ENCODE measurements at places on chromosomes 1 and 21. TPM values are rescaled to one million over a fixed set of nuclear protein-coding genes. Genes with fewer than 3 reads are reported as not detected.

Gene SLFNL1
- total RNA-seq: 0.02 TPM

Gene CBR1
- total RNA-seq: 169 TPM

Gene LCE3E
- 0.12 TPM for total RNA-seq

Gene SMIM11
- 18.0 TPM for total RNA-seq

Gene CR2
- not detected for total RNA-seq

Gene DISP3
- total RNA-seq: 0.48 TPM

Gene SLC2A5
- total RNA-seq: 0.77 TPM

Gene DCST2
- total RNA-seq: 1.2 TPM

Gene DCLRE1B
- 8.3 TPM for total RNA-seq

Gene MAB21L3
- not detected for total RNA-seq

Gene INAVA
- total RNA-seq: 53.3 TPM

Gene VANGL1
- 16.3 TPM for total RNA-seq

Gene CFHR3
- total RNA-seq: 0.15 TPM

Gene FCGR1A
- total RNA-seq: not detected

Gene KRTAP22-2
- not detected for total RNA-seq

Gene SELENBP1
- total RNA-seq: 7.7 TPM

Gene OR10J4
- not detected for total RNA-seq

Gene NOS1AP
- total RNA-seq: 0.53 TPM

Gene S100A12
- total RNA-seq: not detected

Gene MEGF6
- 6.3 TPM for total RNA-seq

Gene RGS16
- total RNA-seq: 0.16 TPM

Gene NTMT2
- not detected for total RNA-seq

Gene RORC
- 0.05 TPM for total RNA-seq

Gene JAM2
- not detected for total RNA-seq

Gene S100A14
- 0.23 TPM for total RNA-seq

Gene CRYBG2
- total RNA-seq: 1.6 TPM

Gene PLA2G5
- not detected for total RNA-seq

Gene OPRD1
- 0.07 TPM for total RNA-seq

Gene RNF186
- not detected for total RNA-seq

Gene EIF4G3
- total RNA-seq: 16.4 TPM

Gene GOLT1A
- 3.3 TPM for total RNA-seq

Measured in A549 treated with AZD2906 at 1 μM for 4 hours (cell line).